ENCODE measurements at places on chromosomes 6 and 20.

- no peak for DNase-seq
These were observed 50.8 kb downstream of the ZMYND8 start for GRCh38 chr20:47305667-47306066.

DNA sequence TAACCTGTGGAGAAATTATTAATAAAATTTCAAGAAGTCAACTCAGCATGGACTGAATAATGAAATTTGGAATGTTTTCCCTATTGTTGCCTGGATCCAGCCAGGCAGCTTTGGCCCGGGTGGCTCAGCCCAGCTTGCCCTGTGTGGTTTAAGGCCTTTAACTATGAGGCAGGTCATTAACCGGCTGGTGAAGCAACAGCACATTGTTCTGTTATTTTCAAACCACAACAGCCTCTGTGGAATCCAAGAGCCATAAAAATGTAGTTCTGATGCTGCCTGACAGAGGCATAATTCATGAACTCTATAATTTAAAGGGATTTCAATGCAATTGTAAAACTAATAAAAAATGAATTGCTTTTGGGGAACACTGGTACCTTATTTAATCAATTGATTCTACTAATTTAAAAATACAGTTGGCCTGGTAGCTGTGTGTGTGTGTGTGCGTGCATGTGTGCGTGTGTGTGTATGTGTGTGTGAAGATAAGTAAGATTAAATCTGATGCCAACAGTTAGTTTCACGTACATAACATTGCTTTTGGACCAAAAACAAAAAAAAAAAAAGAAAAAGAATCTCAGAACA is 117.7 kb downstream of the RPS12 start:
- no peak for DNase-seq

GRCh38 chr20:46057856-46058598 is 29.0 kb downstream of the SLC12A5 start:
- peak; percentile 15 for DNase-seq

- no peak for DNase-seq
These were observed 218.8 kb upstream of the MAP3K7 start for GRCh38 chr6:90805619-90806155.

DNA sequence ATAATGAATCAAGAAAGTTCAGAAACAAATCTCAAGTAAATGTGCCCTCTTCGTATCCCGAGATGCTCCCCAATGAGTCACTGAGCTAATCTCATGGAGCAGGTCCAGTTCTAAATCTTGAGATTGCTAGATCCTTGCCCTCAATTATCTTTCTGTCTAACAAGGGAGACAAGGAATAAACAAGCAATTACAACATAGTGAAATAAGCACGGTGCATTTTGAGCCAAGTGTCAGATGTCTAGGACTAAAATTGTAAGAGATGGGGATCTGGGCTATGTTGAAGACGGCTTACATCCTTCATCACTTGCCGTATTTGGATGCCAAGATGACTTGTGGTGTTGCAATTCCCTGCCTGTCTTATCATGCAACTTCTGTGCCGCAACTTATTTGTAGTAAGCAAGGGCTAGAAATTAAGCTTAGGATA is 56.5 kb upstream of the ADGRF1 start:
- peak; percentile 82 for DNase-seq

GRCh38 chr6:36650848-36651478 is 27.6 kb upstream of the CDKN1A start:
- DNase-seq: no peak

DNA sequence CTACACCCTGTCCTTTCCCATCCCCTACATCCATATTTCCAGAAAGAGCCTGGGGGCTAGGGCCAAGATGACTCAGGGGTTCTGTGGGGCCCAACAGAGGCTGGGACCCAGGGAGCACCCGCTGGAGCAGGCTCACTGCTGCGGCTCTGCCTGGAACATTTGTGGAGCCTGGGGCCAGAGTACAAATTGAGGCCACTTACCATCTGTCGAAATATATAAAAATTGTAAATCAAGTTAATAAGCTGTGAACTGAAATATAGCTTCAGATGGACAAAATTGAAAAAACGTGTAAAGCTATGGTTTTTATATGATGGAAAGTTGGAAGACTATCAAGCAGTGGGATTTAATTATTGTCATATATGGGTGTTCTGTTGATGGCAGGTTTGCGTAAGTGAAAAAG is 82.9 kb upstream of the ATXN1 start:
- no peak for DNase-seq

DNA sequence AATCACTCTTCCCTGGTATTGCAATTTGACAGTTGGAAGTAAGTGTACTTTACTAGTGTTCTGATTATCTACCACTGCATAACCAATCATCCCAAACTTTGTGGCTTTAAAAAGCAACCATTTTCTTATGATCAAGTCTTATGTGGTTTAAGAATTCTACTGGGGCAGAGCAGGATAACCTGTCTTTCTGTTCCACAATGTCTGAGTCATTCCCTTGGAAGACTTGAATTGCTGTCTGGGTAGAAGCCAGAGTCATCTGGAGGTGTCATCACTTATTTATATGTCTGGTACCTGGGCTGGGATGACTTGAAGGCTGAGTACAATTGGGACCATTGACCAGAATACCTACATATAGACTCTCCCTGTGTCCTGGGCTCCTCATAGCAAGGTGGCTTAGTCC is 644.3 kb downstream of the HDGFL1 start:
- no peak for DNase-seq
